ENCODE measurements at places on chromosomes 16 and 17.
A peak's percentile ranks its signal among the peaks of the same experiment; 100 is the strongest.

- DNase-seq: no peak
Observed at GRCh38 chr17:68734931-68735330, 133.8 kb upstream of the FAM20A start.

DNA sequence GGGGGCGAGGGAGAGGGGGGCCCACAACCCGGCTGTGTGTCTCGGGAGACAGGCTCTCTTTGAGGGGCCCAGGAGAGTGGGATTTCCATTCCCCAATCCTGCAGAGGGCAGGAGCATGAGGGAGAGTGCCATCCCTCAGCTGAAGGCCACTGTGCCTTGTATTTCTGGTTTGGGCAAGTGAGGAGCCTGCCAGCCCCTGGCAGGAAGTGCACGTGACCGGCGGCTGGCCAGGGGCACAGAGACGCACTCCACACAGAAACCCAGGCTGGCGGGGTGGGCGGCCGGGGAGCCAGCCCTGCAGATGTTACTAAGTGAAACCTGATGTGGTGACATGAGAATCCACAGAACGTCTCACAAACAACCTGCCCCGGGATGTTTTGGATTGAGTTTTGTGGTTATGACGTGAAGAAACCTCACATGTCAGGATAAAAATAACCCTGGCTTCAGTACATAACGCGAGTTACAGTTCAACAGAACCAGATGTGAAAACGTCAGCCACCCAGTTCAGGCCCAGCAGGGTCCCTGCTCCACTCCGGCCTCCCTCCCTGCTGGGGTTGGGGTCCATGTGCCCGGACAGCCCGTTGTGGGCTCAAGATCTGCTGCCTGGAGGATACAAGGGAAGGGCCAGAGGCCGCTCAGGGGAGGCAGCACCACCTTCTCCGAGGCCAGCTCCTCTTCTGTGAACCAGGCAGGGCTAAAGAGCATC lies 51.7 kb upstream of the MTSS2 start:
- DNase-seq: peak; percentile 90

DNA sequence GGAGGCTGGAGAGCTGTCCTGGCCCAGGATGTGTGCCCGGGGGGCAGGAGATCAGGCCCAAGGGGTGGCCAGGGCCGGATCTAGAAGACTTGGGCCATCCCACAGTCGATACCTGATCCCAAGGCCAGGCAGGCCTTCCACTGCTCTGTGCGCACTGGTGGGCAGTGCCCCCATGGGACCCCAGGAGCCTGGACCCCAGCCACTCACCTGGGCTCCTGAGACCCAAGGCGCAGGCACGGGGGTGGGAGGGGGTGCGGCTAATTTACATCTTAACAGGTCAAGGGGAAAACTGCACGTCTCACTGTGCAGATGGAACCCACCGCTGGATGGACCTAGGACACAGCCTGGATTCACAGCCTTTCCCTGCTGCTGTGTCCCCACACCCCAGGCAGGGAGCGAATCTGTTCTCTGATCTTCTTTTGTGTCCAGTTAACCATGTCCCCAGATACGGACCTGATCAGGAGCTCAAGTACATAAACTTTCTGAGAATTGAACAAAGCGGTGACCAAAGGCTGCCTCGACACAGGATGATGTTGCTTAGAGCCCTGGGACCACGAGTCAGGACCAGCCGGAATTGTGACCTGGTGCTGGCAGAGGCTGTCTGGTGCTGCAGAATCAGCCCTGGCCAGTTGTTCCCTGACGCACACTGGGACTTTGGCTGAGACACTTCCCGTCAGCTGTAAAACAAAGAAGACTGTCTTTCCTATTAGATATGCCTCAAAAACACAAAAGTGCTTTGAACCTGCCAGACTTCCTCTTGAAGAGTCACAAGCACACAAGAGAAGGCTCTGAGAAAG lies 60.6 kb downstream of the TNFRSF13B start:
- DNase-seq: no peak

DNA sequence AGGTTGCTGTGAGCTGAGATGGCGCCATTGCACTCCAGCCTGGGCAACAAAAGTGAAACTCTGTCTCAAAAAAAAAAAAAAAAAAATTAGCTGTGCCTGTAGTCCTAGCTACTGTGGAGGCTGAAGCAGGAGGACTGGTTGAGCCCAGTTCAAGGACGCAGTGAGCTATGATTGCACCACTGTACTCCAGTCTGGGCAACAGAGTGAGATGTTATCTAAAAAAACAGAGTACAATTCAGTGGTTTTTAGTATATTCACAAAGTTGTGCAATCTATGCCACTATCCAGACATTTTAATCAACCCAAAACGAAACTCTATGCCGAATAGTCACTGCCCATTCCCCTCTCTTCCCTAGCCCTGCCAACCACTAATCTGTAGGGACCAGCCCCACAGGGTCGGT lies 25.1 kb downstream of the C16orf54 start:
- DNase-seq: no peak

GRCh38 chr17:31583772-31584356 lies 192.4 kb downstream of the RAB11FIP4 start:
- no peak for DNase-seq

- peak; percentile 78 for DNase-seq
Observed at GRCh38 chr16:86222965-86223551, 287.3 kb upstream of the FOXF1 start.

- DNase-seq: no peak
Observed at GRCh38 chr16:4924593-4925292, 12.2 kb downstream of the PPL start.

GRCh38 chr16:10992797-10993196 lies 48.4 kb downstream of the CLEC16A start:
- DNase-seq: peak; percentile 79

DNA sequence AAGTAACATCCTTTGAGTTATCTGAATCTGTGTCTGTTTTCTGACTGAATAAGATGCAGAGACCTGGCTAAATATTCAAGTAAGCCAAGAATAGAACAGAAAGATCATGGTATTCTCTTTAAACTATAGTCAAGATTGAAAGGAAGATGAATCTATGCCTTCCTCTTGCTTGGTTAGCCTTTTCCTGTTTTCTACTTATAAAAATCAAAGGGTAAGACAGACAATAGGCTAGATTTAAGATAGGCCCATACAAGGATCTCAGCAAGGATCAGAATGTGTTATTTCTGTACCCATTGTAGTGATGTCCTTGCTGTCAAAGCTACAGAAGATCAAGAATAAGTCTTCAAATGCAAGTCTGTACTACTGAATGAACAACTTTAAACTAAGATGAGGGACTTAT lies 7.0 kb upstream of the CDR2 start:
- no peak for DNase-seq

DNA sequence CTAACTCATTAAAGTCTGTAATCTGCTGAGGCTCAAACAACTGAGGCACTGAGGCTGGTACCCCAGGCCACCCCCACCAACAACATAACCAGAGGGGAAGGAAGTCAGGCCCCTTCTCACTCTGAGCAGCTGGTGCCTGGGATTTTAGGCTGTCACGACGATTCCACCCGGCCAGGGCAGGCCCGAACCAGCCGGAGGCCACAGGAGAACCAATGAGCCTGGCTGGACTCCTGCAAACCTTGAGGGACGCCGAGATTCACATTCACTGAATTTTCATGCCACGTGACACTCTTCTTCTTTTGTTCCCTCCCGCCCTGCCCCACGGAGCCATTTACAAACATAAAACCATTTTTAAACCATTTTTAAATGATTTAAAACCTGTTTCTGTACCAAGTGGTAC lies 48.1 kb downstream of the RPH3AL start:
- DNase-seq: no peak

DNA sequence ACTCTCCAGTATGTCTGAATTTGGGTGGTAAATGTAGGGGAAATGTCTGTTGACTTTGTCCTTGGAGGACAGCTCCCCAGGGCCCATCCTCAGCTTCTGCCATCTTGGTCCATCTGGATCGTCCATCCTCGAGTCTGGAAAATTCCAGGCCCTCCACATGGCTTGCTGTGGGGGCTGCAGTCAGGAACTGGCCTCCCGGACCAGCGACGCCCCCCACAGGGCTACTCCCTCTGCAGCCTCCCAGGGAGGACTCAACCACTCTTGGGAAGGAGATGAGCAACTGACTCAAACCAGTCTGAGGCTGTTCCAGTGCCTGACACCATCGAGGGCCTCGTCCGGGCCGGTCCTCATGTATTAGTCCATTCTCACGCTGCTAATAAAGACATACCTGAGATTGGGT lies 5.5 kb upstream of the ZG16B start:
- DNase-seq: no peak

- DNase-seq: no peak
Observed at GRCh38 chr17:32102646-32103186, 39.6 kb upstream of the RHOT1 start.

DNA sequence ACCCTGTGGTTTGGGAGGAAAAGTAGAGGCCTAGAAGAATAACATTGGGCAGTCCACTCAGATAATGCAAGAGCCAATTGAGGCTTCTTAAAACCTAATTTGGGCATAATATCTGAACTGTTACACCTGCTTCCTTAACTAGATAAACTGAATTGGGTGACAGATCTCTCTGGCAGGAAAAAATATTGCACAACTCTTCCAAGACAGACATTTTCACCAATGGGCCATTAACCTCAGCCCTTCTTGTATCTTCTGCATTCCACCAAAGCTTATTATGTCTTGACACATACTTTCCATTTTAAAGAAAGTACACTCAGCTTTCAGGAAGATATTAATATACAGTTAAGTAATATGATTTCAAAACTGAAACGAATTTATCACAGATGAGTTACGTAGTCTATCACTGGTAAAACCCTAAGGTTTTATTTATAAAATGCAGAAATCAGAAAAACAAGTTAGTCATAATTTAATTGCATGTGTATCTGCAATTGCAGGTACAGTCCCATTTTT lies 79.9 kb upstream of the MON1B start:
- no peak for DNase-seq

DNA sequence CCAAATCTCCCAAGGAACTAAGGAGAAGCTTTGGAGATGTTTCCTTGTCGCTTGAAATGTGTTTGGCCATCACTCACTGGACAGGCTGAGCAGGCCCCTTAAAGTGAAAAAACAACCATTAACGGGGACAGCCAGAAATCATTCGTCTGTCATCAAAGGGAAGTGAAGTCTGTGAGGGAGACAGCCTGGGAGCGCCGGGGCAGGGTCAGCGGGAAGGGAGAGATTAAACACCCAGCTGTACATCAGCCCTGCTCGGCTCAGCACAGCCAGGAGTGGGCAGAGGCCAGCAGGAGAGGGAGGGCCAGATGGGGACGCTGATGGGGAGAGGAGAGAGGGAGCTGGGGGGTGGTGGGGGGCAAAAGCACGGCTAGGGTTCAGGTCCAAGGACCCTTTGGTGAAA lies 105.1 kb downstream of the SDK2 start:
- no peak for DNase-seq

GRCh38 chr16:75394941-75395340 lies 38.4 kb downstream of the CFDP1 start:
- no peak for DNase-seq

GRCh38 chr16:68592466-68593337 lies 52.4 kb upstream of the CDH3 start:
- DNase-seq: no peak

DNA sequence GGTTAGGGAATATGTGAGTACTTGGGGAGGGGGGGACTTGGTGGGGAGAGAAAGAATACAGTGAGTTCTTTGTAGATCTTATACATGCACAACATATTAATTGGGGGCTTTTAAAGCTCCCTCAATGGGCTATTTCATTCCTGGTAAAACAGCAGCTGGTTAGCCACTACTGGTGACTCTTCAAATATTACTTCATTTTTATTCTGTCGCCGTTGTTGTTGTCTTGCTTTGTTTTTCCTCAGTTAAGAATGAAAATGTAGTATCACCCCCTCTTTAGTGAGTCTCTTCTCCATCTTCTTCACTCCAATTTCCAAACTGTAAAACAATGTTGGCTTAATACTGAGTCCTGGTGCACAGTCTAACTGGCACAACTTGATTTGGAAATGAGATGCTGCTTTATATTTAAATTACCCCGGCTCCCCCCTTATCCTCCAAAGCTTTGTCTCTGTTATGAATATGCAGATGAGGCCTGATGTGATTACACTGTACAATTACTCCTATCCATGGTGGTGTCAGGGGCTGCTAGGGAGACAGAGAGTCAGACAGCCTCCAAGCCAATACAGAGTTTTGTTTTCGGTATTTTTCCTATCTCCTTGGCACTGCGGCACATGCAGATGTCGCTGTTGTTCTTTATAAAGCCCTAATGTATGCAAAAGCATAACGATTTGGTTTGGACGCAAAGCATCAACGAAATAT lies 256.9 kb upstream of the PMFBP1 start:
- DNase-seq: no peak

DNA sequence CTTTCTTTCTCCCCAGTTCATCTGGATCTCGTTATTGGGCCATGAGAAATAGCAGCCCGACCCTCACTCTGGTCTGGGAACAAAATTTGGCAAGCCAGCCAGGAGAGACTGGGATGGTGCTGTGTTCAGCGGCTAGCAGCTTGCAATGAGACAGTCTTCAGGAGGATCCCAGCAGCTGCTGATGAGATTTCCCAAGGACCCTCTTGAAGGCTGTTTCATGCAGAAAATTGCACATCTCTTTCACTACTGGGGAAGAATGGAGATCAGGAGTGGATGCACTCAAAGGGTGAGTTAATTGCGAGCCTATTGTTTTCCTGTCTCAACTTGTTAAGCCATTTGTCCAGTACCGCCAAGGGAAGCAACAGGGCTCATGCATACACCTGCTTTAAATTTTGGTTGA lies 5.5 kb upstream of the COIL start:
- no peak for DNase-seq

GRCh38 chr17:42323268-42323773 lies 35.0 kb downstream of the STAT5A start:
- DNase-seq: no peak

DNA sequence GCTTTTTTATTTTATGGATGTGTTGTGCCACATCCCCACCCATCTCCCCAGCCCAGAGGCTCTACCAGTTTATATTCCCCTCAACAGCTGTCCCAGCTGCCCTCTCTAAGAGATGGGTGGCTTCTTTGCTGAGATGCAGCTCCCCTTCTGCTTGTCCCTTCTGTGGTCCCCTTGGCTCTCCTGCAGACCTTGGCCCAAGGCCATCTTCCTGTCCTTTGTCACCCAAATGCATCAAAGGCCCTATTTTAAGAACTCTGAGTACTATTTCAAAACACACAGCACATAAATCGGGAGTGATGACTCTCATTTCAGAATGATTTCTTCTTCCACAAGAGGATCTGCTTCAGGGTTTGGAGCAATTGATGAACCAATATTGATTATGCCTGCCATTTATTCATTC lies 85.3 kb downstream of the SPACA3 start:
- DNase-seq: no peak

- no peak for DNase-seq
Observed at GRCh38 chr16:67483731-67484525, 581 bp upstream of the AGRP start.

DNA sequence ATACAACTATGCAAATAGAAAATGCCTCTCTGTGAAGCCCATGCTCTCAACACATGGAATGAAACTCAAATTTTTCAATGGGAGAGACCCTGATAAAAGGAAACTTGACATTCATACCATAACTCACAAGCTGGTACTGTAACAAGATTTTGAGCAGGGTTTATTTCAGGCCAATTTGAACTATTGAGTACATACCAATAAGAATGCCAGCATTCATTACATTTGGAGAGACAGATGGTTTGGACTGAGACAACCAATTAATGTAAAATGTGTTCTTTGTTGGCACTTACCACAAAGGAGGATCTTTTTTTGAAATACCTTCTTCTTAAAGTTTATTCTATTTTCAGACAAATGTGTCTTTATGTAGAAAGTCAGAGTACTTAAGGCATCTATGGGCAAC lies 1357.0 kb upstream of the GOT2 start:
- no peak for DNase-seq
